Germinal center (tissue), 1 donor: ENCODE measurements at places on chromosomes 16 and 17.
A peak's percentile ranks its signal among the peaks of the same experiment; 100 is the strongest.

- no peak for DNase-seq
Measured at GRCh38 chr16:81626181-81626674, 152.9 kb upstream of the PLCG2 start.

DNA sequence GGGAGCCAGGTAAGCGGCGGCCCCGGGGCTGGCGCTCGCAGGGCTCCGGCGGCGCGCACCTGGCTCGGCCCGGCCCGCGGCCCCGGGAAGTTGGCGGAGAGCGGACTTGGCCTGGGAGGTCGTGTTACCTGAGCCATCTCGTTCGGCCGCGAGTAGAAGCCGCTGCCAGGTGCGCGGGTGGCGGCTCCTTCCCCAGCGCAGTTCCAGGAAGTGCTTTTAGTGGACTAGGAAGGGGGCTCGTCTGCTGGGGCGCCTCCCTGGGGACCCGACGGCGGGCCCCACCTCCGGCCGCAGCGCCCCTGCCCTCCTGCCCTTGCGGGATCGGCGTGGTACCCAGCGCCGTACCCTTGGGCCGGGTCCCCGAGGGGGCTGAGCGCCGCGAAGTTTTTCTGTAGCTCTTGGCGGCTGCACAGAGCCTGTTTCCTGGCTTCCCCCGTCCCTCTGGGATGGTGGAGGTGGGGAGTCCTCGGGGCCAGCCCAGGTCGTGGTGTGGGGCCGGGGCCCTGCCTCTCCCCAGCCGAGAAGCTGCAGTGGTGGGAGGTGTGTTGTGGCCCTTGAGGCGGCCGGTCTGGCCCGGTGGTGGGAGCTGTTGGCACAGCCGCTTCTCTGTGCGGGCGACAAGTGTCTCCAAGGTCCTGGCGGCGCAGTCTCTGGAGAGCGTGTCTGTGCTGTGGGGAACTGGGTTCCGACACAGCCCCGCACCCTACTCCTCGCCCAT is 96.9 kb downstream of the RAB11FIP4 start:
- DNase-seq, result no peak

DNA sequence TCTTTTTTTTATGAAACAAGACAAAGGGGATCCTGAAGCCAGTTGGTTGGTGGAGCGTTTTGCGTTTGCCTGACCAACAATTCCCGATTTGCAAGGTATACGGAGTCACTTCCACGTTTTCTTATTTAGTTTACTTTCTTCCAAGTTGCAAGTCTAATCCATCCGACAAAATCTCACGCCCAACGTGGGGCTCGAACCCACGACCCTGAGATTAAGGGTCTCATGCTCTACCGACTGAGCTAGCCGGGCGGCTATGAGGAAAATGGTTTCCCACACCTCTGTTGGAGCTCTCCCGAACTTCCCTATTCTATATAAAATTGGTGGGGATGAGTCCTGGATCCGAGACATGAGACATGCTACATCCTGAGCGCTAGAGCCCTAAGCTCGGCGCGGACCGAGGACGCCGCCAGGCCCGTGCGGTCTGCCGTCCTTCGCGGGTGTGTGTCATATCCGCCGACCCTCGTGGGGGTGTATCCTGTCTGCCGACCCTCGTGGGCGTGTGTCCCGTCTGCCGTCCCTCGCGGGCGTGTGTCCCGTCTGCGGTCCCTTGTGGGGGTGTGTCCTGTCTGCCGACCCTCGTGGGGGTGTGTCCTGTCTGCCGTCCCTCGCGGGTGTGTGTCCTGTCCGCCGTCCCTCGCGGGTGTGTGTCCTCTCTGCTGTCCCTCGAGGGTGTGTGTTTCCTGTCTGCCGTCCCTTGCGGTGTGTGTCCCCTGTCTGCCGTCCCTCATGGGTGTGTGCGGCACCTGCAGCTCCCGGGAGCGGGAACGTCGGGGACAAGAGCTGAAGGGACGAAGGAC is 22.6 kb downstream of the ZNF213 start:
- peak; percentile 26 for DNase-seq

- no peak for DNase-seq
Measured at GRCh38 chr17:63477480-63478440, 899 bp downstream of the ACE start.

DNA sequence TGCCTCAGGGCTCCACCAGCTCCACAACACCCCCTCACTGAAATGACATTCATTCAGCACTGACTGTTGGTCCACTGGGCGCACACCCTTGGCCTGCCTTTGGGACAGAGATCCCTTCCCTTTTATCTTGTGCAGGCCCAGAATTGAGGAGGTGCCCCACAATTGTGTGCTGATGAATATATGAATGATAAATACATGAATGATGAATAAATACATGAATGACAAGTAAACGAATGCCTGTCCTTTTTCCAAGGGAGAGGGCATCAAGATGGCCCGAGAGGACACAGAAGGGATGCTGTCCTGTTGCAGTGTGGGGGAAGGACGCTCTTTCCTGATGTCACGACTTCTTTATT is 5.7 kb downstream of the CCR7 start:
- DNase-seq, result no peak

DNA sequence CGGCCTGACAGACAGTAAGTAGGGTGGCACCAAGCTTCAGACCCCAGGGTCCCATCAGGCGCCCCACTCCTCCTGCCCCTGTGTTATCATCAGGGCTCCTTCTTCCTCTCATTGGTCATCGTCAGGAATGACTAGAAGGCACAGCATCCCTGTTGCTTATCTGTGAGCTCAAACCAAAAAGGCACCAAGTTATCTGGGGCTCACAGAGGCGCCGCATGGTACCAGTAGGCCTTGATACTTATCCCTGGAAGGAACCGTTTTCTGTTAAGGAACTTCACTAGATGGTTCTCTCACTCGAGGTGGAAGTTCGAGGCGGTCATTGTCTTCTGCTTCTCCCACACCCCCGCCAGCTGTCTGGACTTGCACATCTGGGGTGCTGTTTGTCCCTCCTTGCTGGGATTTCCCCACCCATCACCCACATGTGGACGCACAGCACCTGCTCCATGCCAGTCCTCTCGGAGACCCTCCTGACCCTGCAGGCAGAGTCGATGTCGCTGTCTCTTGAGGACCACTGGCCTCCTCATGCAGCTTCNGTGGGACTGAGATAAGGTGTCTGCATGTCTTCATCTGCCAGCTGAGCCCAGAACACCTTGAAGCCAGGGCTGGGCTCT is 52.1 kb downstream of the METRNL start:
- no peak for DNase-seq

DNA sequence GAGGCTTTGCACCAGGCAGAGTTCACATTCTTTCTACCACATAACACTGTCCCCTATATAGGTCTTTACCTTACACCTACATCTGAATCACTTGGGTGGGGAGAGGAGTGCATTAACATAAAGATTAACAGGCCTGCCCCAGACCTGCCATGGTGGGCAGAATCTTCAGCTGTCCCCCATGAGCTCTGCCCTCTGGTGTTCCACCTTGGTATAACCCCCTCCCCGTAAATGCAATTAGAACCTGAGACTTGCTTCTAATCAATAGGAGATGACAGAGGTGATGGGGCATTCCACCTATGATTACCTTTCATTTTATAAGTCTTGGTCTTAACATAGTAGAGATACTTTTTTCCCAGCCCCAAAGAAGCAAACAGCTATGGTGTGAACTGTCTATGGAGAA is 20.4 kb upstream of the GRIN2A start:
- DNase-seq, result no peak

GRCh38 chr17:33142705-33143299 is 150.3 kb downstream of the ASIC2 start:
- no peak for DNase-seq

GRCh38 chr17:29039764-29040598 is 3.0 kb upstream of the PIPOX start:
- no peak for DNase-seq

DNA sequence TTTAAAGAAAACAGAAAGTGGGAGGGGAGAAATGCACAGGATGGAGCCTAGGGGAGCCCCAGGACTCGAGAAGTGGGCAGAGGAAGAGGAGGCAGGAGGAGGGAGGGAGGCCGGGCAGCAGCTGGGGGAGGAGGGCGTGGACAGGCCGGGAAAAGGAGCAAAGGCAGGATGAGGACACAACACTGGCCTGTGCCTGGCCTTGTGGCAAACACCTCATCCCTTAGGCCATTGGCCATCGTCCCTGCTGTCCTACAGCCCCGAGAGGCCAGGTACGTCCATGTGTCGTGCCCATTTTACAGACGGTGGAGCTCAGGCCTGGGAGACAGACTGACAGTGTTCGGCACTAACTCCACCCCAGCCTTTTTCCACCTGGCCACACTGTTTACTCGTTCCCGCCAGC is 15.9 kb downstream of the JPH3 start:
- DNase-seq, result no peak

GRCh38 chr16:78445818-78446217 is 346.4 kb downstream of the WWOX start:
- DNase-seq, result no peak

GRCh38 chr16:5010576-5011329 is 23.0 kb downstream of the NAGPA start:
- no peak for DNase-seq

GRCh38 chr16:56371660-56371937 is 53.7 kb downstream of the AMFR start:
- no peak for DNase-seq

DNA sequence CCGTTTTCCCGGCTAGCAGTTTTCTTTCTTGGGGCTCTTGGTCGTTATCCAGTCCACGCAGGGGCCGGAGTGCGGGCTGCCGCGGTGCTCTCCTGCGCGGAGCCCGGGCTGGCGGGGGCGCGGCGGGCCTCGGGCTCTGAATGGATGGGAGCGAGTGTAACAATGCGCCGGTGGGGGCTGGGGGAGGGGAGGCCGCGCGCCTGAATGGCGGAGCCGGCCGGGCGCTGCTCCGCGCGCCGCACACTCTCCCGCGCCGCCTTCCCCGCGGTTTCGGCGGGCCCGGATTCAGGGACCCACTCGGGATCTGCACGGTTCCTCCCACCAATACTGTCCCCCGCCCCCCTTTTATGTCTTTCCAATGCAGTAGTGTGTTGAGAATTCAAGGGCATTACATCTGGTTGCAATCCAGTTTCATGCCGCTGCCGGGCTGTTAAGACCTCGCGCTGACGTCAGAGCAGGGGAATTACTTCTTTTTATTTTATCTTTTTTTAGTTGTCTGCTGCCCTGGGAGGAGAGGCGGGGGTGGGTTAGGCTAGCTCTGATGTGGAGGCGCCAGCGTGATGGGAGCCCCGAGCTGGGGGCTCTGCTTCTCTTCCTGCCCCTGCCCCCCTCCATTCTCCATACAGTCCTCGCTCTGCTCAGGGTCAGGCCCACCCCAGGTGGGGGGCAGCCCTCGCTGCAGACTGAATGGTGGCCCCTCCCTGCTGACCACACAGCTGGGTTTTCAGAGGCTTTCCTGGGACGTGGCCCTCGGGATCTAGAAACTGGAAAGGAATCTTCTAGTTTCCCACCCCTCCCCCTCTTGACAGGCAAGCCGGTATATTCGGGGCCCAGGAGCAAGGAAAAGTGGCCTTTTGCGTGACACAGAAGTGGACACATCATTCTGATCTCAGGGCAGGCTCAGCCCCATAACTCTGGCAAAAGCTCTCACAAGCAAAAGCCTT is 1.8 kb downstream of the RAI1 start:
- DNase-seq, result peak; percentile 53

GRCh38 chr16:9135797-9136196 is 44.4 kb downstream of the HAPSTR1 start:
- no peak for DNase-seq

DNA sequence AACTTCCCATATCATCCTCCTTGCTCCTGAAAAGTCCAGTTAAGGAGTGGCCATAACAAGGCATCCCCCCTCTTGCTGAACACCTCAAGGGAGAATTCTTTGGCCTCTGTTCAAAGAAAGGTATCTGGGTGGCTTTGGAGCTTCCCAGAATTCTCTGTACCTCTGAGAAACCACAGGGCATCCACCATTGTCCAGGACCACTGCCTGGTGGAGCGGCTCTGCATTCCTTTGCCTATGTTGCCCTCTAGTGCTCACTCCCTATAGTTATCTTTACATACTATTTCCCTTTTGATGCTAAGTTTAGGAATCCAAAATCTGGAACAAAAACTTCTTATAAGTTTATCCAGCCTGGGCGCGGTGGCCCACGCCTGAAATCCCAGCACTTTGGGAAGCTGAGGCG is 30.3 kb downstream of the CHD9NB start:
- no peak for DNase-seq
